ENCODE measurements at places on chromosomes 3 and 15. TPM values are rescaled to one million over a fixed set of nuclear protein-coding genes. Genes with fewer than 3 reads are reported as not detected.
A peak's percentile ranks its signal among the peaks of the same experiment; 100 is the strongest.

GRCh38 chr15:45704329-45705249, 69.8 kb downstream of the SQOR start:
- DNase-seq, result peak; percentile 24

GRCh38 chr15:94324117-94324826, 92.9 kb downstream of the MCTP2 start:
- DNase-seq, result peak; percentile 28

GRCh38 chr15:69910514-69910913, 187.2 kb downstream of the TLE3 start:
- no peak for DNase-seq

GRCh38 chr15:73684581-73685455, 635 bp downstream of the CD276 start:
- peak; percentile 52 for DNase-seq

DNA sequence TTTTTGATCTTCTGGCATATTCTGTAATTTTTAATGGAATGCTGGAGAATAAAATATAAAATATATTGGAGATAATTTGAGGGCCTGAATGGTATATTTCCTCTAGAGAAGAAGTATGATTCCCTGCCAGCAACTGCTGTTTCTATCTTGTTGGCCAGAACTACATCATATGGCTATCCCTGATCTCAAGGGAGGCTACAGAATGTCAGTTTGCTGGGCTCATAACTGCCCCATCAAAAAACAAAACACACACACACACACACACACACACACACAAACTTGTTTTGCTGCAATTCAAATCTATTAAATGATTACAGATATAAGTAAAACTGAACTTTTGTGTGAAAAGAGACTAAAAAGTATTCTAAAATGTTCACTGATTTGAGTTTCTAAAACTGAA, 51.0 kb downstream of the RASA2 start:
- DNase-seq, result no peak

GRCh38 chr3:100141586-100141985, 27.3 kb upstream of the FILIP1L start:
- no peak for DNase-seq

DNA sequence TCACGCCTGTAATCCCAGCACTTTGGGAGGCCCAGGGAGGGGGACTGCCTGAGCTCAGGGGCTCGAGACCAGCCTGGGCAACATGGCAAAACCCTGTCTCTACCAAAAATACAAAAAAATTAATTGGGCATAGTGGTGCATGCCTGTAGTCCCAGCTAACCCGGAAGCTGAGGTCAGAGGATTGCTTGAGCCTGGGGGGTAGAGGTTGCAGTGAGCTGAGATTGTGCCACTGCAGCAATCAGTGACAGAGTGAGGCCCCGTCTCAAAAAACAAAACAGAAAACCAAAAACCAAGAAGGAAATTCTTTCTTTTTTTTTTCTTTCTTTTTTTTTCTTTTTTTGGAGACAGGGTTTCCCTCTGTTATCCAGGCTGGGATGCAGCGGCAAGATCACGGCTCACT, 3.5 kb downstream of the SPATA12 start:
- no peak for DNase-seq

DNA sequence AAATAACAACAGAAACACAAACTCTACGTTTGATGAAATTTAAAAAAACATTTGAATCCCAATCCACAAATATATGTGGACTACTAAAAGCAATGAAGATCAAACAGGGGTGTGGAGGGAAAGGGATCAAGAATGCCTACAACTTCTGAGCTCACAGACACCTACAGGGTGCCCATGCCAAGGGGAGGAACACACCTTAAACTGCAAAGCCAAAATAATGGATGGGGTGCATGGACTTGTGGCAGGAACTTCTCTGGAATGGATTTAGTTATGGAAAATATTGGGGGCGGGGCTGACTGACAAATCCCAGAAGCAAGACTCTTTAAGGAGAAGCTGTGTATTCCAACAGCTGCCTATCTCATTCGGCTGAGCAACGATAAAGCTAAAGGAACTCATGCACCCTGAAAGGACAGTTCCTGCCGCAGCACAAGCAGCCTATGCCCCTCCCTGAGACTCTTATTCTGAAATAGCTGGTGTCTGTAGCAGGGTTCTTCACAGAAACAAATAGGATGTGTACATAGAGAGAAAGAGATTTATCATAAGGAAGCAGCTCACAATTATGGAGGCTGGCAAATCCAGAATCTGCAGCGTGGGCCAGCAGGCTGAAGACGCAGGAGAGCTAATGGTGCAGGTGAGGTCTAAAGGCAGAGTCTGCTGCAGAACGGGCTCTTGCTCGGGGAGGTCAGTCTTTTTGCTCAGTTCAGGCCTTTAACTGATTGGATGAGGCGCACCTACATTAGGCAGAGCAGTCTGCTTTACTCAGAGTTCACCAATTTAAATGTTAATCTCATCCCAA, 24.5 kb upstream of the PLA2G4D start:
- DNase-seq, result no peak

DNA sequence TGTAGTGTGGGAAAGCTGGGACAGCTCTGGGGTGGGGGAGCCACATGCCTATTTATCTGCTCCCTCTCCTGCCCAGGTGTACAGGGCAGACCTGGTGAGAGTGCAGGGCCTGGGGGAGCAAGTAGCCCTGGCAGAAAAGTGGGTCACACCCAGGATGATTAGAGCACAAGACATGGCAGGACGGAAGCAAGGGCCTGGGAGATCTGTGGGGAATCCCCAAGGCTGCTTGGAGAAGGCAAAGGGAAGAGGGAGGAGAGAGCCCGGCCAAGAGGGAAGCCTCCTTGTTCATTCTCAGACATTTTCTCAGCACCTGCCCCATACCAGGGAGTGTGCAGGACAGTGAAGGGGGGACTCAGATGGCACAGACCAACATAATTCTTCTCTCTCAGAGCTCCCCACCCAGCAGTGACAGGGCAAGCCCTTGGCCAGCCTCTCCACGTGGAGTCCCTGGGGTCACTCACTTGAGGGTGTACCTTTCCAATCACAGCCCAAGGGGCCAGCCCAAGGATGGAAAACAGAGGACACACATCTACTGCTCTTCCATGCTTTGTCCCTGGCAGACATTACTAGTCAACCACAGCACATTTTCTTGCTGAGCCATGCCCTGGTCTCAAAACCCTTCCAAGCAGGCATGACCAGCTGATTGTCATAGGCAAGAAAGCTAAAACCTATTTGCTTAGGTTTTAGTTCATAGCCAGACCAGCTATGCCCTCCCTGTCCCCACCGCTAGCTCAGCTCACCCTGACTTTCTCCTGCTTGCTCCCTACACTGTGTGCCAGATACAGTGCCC, 4.9 kb upstream of the DUSP7 start:
- no peak for DNase-seq

DNA sequence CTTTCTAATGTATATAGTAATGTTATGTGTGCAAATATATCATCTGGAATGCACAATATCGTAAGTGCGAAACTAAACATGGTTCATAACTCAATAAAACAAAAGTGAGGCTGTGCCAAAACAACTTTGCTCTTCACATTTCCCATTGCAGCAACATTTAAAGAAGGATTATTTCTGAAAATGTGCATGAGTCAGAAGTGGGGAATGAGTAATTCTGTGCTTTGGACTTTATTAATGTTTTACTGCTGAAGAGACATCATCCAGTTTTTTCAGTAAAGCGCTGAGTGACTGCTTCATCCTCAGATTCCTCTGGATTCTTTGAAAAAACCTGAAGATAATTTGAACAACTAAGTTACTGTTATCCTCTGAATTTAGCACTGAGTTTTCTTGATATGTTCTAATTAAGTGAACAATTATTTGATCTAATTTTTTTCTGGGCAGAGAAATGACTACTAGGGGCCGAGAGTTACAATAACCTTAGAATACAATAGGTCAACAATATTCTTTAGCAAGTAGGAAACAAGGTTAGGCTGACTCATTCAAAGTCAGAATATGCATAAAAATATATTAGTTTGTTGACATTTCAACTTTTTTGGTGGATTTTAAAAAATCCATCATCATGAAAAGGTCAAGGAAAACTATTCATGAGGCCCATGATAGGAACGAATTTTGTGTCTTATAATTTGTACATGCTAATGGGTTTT, 20.0 kb upstream of the PLCL2 start:
- no peak for DNase-seq

DNA sequence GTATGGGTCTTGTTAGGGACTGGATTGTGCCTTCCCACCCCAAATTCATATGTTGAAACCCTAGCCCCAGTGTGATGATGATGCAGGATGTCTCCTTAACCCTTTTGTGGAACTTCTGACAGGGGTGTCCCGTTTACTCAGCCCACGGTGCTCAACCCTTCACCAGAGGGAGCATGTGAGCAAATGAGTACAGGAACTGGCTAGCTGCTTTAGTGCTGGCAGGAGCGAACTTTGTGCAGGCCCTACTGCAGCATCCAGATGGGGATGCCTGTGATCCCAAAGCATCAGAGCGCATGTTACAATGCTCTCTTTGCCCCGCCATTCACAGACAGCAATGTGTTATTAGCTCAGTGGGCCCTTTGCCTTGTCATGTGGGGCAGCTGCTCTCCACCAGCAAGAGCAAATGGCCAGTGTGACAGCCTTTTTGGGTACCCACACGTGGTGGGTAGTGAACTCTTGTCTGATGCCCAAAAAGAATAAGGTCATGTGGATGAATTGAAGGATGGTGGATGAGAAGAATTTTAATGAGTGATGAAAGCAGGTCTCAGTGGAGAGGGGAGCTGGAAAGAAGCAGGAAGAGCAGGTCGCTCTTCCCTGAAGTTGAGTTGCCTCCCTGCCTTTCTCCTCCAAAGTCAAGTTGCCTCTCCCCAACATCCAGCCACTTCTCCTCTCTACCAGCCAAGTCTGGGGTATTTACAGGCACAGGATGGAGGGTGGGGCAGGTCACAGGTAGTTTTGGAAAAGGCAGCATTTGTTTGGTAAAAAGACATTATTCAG, 63.3 kb upstream of the STRIT1 start:
- peak; percentile 21 for DNase-seq

GRCh38 chr15:90954712-90955623, at the start of gene RCCD1:
RCCD1 (plus strand) TSS chr15:90954884; CDS start chr15:90956735, 1,851 bp downstream.
- peak; percentile 97 for DNase-seq

DNA sequence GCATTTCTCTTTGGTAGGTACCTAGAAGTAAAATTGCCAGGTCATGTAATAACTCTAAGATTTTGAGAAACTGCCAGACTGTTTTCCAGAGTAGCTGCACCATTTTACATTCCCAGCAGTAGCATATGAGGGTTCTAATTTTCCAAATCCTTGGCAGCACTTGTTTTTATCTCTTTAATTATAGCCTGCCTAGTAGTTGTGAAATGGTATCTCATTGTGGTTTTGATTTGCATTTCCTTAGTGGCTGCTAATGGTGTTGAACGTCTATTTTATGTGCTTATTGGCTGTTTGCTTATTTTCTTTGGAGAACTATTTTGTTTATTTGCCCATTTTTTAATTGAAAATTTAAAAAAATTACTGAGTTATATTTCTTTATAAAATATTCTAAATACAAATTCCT, 117.9 kb downstream of the TCF12 start:
- no peak for DNase-seq

DNA sequence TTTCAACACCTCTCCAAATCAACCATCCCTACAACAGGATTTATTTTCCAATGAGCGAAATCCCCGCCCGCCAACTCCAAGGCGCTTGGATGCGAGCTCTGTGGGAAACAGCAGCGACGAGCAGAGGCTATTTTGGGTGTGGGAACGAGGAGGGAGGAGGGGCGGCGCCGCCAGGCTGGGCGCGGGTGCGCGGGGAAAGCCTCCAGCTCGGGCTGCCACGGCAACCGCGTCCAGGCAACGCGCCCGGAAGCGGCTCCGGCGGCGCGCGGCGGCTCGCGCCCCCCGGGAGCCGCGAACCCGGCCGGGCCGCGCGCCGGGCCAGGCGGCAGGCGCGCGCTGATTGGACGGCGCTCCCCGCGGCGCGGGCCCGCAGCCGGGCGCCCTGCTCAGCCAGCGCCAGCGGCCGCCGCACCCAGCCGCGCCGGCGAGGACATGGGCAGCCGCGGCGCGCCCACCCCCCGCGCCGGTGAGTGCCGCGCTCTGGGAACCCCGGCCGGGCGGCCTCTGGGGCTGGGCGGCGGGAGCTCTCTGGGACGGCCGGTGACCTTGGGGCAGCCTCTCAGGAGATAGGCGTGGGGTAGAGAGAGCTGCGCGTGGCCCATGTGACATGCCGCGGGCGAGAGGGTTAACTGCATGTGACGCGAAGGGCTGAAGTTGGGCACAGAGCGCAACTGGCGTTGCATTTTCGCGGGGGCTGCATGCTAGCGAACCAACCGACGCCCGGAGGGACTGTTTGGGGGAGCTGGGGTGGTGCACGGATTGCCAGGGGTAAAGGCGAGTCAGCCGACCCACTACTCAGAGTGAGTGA, at the start of gene FAM81A:
TSS of gene FAM81A (plus strand) at position 370 of the 808 bp plus-strand sequence. CDS start 20,441 bp downstream, outside the sequence.
- peak; percentile 87 for DNase-seq

Gene GOLGA8M
- total RNA-seq, result 2.9 TPM

Gene GLDN
- total RNA-seq, result 1.5 TPM

Gene SOX2
- 0.56 TPM for total RNA-seq

Gene GABRR3
- not detected for total RNA-seq

Gene GOLGA6D
- total RNA-seq, result not detected

Gene ALDH1A3
- total RNA-seq, result 3.4 TPM

Gene CHAC1
- total RNA-seq, result 3.3 TPM

Gene CD200
- 5.8 TPM for total RNA-seq

Gene THSD4
- 39.8 TPM for total RNA-seq

Gene SELENOK
- total RNA-seq, result 99.9 TPM

Gene ASB14
- total RNA-seq, result not detected
